Uterus (tissue), 4 donors: ENCODE measurements at places on chromosomes 6 and 20. TPM values are rescaled to one million over a fixed set of nuclear protein-coding genes. Genes with fewer than 3 reads are reported as not detected.

Gene PNLDC1
- total RNA-seq: not detected

Gene C20orf144
- total RNA-seq: not detected

Gene BTN2A1
- total RNA-seq: 32.6 TPM

DNA sequence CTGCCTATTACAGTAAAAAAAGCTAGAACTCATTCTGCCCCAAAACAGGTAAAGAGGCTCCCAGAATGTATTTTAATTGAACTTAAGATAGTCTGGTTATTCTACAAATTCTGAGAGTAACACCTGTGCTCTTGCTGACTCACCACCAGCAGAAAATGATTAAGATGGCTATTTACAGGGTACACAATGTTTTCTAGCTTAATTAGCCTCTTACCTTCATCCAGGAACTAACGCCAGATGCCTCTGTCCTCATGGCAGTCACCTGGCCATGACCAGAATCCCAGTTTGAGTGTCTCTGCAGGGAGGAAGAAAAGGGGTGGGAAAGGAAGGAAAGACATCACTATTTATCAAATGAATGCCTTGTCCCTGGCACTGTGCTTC lies 31.3 kb upstream of the PPP1R3G start:
- no peaks in the 10 kb centered on the region for H3K27me3 ChIP-seq
- H3K4me1 ChIP-seq: no peaks in the 10 kb centered on the region
- no peak overlapping the region for H3K27ac ChIP-seq

DNA sequence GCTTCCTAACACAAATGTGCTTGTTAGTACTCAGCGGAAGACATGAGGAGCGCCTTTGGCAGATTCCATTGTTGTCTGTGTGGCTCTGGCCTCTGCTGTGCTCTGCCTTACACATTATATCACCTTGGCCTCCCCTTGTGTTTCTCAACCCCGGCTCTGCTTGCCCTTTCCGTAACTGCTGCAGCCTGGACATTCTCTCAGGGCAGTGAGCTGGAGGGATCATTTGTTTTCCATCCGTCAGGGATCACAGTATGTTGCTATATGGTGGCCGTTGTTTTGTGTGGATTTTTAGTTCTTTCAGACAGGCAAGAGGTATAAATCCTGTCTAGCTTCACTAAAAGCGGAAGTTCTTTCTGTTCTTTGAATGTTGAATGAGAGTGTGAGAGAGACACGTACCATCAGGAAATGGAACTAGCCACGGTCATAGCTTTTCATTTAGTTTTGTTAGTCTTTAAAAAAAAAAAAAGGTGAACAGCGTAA lies 175.1 kb downstream of the JARID2 start:
- no peak for DNase-seq
- no peaks in the 10 kb centered on the region for H3K4me1 ChIP-seq
- no peaks in the 10 kb centered on the region for H3K27me3 ChIP-seq
- H3K27ac ChIP-seq: no peak overlapping the region
- no peak overlapping the region for H3K4me3 ChIP-seq

DNA sequence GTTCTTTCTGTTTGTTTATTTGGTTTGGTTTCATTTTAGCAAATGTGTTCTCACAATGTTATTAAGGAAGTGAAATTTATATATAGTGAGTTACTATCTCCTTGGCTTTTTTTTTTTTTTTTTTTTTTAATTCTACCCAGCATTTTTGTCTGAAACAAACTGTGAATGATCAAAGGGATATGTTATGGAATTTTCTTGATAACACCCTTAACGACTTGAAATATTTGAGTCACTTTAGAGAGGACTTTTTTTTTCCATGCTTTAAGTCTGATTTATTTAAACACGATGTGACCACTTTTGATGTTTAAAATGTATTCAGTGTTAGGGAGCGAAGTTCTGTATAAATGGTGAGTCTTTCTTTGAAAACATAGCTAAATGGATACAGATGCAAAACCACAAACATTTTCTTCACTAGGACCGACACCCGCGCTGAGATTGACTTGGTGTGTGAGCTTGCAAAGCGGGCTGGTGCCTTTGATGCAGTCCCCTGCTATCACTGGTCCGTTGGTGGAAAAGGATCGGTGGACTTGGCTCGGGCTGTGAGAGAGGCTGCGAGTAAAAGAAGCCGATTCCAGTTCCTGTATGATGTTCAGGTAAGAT lies 149.7 kb downstream of the MTHFD1L start:
- no peaks in the 10 kb centered on the region for H3K36me3 ChIP-seq
- DNase-seq: no peak
- H3K27ac ChIP-seq: peak overlapping the region; percentile 5

- H3K27me3 ChIP-seq: no peaks in the 10 kb centered on the region
- no peak for DNase-seq
- H3K36me3 ChIP-seq: no peaks in the 10 kb centered on the region
Measured at GRCh38 chr20:19414600-19414999, 202.2 kb downstream of the SLC24A3 start.

DNA sequence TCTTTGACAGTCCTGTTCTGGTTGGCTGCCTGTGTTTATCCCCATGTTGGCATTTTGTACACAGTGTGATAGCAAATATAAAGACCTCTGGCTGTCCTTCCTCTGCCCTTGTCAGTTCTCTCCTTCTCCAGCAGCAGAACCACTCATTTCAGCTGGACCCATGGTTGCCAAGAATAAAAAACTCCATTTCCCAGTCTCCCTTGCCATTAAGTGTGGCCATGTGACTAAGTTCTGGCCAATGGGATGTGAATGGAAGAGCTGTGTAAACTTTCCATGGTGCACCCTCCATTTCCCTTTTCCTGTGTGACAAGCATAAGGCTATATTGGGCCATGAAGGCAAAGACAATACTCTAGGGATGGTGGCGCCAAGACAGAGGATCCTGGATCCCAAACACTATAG lies 78.4 kb upstream of the TBC1D7 start:
- DNase-seq: no peak
- H3K4me3 ChIP-seq: no peak overlapping the region
- no peaks in the 10 kb centered on the region for H3K27me3 ChIP-seq
- no peaks in the 10 kb centered on the region for H3K36me3 ChIP-seq

DNA sequence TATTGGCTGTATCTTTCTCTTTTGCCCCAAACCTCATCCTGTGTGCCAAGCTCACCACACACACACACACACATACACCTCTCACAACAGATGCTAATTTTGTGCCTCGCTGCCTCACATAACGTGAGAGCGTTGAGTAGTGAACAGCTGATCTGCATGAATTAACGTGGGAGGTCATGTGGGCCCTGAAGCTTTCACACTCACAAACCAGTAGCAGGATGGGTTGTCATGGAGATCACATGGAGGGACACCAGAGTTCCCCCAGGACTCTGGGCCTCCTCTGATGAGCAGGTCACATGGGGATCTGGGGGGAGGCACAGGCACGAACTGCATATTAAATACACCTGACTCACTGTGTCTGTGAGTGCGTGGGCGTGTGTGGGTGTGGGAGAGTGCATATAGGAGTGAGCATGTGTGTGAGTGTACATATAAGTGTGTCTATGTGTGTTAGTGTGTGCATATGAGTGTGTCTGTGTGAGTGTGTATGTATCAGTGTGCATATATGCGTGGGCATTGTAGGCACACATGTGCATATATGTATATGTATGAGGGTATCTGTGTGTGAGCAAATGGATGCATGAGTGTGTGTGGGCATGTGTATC lies 62.7 kb upstream of the SULF2 start:
- H3K27ac ChIP-seq: no peak overlapping the region
- no peak overlapping the region for H3K4me3 ChIP-seq
- no peaks in the 10 kb centered on the region for H3K4me1 ChIP-seq
- no peaks in the 10 kb centered on the region for H3K27me3 ChIP-seq
- no peak for DNase-seq
- H3K36me3 ChIP-seq: no peaks in the 10 kb centered on the region

- DNase-seq: no peak
- H3K4me3 ChIP-seq: no peak overlapping the region
- no peaks in the 10 kb centered on the region for H3K36me3 ChIP-seq
- H3K4me1 ChIP-seq: no peaks in the 10 kb centered on the region
- H3K27ac ChIP-seq: peak overlapping the region; percentile 70
Measured at GRCh38 chr6:139943391-139943790, 568.9 kb upstream of the CITED2 start.

- DNase-seq: no peak
- H3K4me3 ChIP-seq: no peak overlapping the region
- no peak overlapping the region for H3K27ac ChIP-seq
- no peaks in the 10 kb centered on the region for H3K27me3 ChIP-seq
- no peaks in the 10 kb centered on the region for H3K4me1 ChIP-seq
Measured at GRCh38 chr6:34510299-34510698, 44.4 kb downstream of the PACSIN1 start.

- H3K4me3 ChIP-seq: no peak overlapping the region
- H3K27ac ChIP-seq: peak overlapping the region; percentile 5
- no peak for DNase-seq
- H3K4me1 ChIP-seq: no peaks in the 10 kb centered on the region
Measured at GRCh38 chr6:25925876-25926275, 4.6 kb downstream of the SLC17A2 start.
